ENCODE measurements at places on chromosomes 3 and 15.

DNA sequence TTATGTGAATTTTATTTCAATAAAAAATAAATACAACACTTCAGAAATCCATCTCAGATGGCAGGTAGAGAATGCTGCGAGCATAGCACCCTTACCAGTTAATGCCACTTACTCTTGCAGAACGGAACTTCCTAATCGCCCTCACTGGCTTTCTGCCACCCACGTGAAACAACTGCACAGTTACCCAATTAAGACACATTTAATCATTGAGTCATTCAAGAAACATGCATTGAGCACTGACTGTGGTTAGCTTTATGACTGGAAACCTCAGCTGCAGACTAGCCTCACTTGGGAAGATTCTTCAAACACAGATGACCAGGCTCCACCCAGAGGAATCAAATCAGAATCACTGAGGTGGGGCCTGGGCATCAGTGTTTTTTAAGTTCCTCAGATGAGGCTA is 5.6 kb upstream of the MFGE8 start:
- DNase-seq, result no peak

DNA sequence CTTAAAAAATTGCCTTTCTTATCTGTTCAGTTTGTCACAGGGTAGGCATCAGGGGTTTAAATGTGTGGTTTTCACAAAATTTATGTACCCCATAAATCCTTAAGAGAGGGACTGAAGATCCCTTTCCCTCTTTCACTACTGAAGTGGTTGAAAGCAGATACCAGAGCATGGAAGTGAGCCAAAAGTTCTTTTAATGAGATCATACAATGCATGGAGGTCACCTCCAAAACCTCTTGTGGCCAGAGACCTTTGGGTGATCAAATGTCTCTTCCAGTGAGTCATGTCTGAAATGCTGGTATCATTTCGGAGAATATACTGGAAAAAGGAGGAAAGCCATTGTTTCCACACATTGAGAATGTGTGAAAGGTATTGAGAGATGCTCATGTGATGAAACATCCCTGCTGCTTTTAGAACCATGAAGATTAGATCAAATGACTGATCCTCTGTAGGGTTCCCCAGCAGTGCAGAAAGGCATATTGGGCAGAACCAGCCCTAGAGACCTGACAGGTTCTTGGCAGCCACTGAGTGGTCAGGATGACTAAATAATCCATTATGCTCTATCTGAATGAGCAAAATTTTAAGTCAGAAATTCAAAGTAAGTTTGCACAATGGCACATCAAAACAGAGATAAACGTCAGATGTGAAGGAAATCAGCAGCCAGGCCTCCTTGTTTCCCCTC is 165.8 kb upstream of the SLC2A2 start:
- DNase-seq, result no peak

DNA sequence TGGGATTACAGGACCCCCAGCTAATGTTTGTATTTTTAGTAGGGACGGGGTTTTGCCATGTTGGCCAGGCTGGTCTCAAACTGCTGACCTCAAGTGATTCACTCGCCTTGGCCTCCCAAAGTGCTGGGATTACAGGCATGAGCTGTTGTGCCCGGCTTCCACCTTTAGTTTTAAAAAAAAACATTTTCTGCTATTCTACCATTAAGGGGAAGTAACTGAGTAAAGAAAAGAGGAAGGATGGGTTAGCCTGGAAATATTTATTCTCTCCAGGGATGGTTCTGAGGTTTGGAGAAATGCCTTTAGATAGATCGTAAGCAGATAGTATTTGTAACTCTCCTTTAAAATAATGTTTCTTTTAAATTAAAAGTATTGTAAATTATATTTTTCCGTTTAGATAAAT is 3.1 kb downstream of the AP4E1 start:
- no peak for DNase-seq

GRCh38 chr3:152269056-152269830 is 514 bp downstream of the MBNL1 start:
- peak; percentile 79 for DNase-seq

DNA sequence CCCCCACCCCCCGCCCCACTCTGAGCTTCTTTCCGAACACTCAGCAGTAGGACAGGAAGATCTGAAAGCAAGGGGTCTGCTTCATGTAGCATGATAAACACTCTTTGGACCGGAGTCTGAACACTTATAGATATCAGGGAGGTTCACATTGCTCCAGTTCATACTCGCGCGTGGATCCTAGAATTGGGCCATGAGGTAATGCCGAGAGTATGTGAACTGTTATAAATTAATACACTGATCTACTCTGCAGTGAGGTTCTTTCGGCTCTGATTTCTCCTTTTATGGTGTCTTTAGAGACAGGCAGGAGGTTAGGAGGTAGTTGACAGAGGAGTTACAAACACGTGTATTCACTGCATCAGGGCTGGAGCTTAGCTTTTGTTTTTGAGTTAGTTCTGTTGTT is 223.0 kb downstream of the THSD4 start:
- DNase-seq, result no peak

DNA sequence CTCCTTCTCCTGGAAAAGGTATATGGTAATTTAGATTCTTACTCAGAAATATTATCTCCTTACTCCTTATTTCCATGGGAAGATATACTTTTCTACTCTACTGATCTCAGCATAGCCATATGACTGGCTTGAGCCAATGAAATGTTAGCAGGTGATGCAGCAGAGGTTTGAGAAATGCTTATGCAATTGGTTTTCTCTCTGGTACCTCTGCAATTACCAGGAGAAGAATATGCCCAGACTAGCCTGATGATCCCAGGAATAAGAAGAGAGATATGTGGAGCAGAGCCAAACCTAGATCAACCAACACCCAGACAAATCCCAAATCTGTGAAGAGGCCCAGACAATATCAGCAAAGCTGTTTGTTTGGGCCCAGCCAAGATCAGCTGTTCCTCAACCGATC is 33.2 kb upstream of the CAPN7 start:
- no peak for DNase-seq

GRCh38 chr3:125179143-125179883 is 33.2 kb downstream of the SLC12A8 start:
- DNase-seq, result no peak

DNA sequence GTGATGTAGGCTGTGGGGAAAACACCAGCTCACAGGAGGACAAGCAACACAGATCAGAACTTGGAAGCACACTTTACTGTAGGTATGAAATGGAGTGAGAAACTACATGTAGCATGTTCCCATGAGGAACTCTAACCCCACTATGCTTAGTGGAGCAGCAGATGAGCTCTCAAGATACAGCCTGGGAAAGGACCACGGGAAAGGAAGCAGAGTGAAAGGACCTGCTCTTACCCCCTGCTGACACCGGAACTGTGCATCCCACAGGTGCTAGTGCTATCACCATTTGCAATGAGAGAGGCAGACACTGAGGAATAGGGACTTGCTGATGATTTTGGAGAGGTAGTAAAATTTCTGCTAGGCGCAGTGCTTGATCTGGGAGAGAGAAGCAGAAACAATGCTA is 28.6 kb downstream of the USP4 start:
- DNase-seq, result no peak

- DNase-seq, result no peak
Measured at GRCh38 chr15:49521802-49522201, 98.8 kb downstream of the FGF7 start.

DNA sequence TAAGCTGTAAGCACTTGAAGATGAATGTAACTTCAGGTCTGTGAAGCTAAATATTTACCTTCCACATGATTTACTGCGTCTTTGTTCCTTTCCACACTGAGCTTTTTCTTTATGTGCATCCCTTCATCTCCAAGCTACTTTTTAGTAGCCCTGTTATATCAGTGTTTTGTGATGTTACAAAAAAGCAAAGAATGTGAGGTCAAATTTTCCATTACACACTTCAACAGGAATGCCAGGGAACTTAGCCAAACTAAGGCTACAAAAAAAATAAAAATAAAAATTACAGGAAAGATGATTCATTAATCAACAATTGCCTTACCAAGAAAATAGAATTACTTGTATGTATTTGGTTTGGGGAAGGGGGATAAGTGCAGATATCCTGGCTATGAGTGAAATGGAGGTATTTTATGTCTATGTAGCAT is 73.0 kb downstream of the FILIP1L start:
- no peak for DNase-seq

GRCh38 chr3:184731786-184732537 is 20.1 kb upstream of the MAGEF1 start:
- no peak for DNase-seq

GRCh38 chr3:28989646-28990089 is 291.2 kb upstream of the RBMS3 start:
- DNase-seq, result no peak

GRCh38 chr15:43508991-43509659 is 8.3 kb upstream of the MAP1A start:
- no peak for DNase-seq

All from anterior cingulate cortex (tissue), 58 donors.